ENCODE measurements at places on chromosomes 11 and 22.

- no peak for DNase-seq
Observed at GRCh38 chr11:133175103-133175502, 357.2 kb downstream of the OPCML start.

GRCh38 chr11:111440416-111441205, 61.5 kb upstream of the POU2AF1 start:
- DNase-seq, result no peak

- DNase-seq, result no peak
Observed at GRCh38 chr11:59193587-59194130, 19.1 kb downstream of the MPEG1 start.

GRCh38 chr22:38868886-38869381, 3.1 kb downstream of the CBX6 start:
- peak; percentile 25 for DNase-seq

DNA sequence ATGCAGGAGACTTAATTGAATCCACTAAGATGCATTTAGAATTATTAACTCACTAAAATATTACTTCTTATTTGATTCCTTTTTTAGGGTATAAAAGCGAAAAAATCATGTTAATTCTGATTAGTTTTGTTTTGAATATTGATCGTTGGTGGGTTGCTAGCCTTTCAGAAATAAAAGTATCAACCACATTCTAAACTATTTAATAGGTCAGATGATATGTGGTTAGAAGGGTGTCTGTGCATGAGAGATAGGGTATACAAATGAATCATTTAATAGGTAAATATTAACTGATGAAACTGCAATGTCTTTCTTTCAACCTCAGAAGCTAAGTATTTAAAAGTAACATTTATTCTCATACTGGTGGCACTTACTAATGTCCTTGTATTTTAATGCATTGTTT, 515.1 kb downstream of the CNTN5 start:
- no peak for DNase-seq

DNA sequence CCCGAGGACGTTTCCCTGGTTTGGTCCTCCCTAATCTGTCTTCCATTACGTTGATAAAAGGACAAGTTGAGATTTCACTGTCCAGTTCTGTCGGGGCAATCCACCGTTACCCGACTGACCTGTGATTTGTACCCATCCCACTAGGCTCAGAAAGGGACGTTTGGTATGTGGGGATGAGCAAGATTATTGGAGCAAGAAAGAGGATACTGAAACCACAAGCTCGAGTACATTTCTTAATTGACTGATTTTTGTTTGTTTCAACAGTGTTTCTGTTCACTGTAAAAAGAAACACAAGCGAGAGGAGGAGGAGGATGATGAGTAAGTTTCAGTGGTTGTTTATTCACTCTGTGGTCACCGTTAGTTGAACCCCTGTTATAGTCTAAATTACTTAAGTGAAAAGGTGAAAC, 969 bp downstream of the CCDC117 start:
- no peak for DNase-seq

DNA sequence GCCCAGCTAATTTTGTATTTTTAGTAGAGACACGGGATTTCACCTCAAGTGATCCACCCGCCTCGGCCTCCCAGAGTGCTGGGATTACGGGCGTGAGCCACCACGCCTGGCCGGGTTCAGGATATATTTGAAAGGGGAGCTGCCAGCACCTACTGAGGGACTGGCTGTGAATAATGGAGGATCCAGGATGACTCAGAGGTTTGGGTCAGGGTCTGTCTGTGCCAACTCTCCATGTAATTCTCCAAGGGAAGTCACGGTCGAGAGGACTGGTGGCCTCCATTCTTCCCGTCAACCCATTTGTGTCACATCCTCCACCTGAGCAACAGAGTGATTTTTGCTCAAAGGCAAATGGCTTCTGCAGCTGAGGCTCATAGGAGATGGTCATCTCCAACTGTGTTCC, 3.6 kb upstream of the ARRB1 start:
- no peak for DNase-seq

DNA sequence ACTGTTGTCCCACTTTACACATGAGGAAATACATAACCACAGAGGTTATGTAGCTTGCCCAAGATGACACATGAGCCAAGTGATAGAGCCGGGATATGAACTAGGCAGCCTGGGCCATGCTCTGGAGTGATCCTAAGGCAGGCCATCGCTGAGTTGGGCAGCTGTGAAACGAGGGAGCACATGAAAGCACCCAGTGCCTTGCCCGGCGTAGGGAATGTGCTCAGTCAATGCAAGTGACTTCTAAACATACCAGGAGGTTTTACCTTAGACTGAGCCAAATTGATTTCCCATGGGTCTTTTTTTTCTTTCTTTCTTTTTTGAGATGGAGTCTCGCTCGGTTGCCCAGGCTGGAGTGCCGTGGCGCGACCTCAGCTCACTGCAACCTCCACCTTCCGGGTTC, 10.5 kb downstream of the GRIK4 start:
- DNase-seq, result no peak

GRCh38 chr11:73028611-73029010, 113.5 kb downstream of the FCHSD2 start:
- no peak for DNase-seq

GRCh38 chr11:121367001-121367843, 74.7 kb downstream of the SC5D start:
- no peak for DNase-seq

DNA sequence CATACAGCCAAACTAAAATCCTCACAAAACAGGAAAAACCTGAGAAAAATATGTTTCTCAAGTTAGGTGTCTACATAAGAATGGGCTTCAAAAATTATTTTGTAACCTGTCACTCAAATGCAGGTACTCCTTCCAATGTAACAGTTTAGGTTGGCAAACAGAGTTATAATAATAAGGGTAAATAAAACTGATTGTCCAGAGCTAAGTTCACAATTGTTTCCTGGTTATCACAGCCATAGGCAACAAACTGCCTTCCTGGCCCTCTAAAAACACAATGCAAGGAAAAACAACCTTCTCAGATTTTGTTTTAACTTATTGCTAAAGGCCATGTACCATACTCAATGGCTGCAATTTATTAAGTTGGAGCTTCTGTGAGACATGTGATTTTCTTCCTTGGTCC, 36.4 kb downstream of the SNX19 start:
- DNase-seq, result no peak

- peak; percentile 66 for DNase-seq
Observed at GRCh38 chr11:102347462-102348370, 702 bp downstream of the BIRC2 start.

DNA sequence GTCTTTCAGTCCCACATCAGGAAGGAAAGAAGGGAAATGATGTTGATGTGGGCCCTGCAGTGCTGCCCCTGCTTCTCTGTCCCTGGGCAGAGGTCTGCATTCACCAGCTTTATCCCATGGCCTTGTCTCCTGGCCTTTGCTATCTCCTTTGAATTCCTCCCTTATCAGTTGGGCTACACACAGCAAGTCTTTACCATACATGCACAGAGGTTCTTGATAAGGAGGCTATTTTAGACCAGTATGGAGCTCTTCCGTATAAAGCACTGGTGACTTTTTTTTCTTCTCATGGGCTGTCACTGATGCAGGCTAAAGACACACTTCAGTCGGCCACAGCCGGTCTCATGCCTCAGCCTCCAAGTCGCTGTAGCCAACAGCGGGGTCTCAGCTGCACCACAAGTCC, 20.2 kb downstream of the MYO18B start:
- DNase-seq, result no peak

- no peak for DNase-seq
Observed at GRCh38 chr11:116981266-116981885, 116.9 kb downstream of the SIK3 start.

DNA sequence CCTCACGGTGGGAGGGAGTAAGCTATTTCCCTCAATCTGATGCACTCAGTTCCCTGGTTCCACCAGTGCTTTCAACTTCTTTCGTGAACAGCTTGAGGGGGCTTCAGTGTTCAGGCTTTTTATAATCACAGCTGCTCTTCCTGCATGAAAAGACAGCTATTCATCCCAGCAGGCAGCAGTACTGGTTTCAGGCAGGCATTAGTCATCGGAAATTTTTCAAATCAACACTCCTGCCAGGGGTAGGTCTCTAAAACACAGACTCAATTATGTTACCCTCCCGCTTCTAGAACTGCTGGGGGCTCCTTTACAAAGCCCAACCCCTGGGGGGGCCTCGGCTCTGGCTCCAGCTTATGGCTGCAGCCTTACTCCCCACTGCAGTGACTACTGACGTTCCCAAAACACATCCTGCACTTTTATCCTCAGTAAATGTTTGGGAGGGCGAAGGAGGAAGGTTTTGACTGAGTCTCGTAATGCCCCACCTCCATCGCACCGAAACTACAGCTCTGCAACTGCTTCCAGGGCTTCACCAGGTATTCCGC, 5.8 kb downstream of the POLDIP3 start:
- no peak for DNase-seq

DNA sequence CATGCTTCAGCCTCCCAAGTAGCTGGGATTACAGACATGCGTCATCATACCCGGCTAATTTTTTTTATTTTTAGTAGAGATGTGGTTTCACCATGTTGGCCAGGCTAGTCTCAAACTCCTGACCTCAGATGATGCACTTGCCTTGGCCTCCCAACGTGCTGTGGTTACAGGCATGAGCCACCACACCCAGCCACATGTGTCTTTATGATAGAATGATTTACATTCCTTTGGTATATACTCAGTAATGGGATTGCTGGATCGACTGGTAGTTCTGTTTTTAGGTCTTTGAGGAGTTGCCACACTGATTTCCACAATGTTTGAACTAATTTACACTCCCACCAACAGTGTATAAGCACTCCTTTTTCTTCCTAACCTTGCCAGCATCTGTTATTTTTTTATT, 276.2 kb downstream of the METTL15 start:
- no peak for DNase-seq

DNA sequence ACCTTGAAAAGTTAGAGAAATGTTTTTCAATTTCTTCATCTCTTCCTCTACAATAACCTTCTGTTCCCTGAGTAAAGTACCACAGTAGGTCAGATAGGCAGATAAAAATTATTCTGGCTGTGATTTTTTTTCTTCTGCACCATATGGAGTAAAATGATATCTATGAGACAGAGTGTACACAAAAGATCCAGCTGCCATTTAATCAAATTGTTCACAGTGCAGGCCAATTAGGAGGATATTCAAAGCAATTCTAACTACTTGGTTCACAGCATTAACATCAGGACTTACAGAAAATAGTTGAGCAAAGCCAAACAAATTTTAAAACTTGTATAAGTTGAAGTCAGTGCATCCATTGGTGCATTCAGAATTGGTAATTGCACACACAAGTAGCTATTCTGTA, 147.9 kb upstream of the LUZP2 start:
- no peak for DNase-seq

- no peak for DNase-seq
Observed at GRCh38 chr11:86984701-86985100, 29.5 kb upstream of the FZD4 start.

GRCh38 chr11:64762277-64762673, 2.5 kb upstream of the PYGM start:
- DNase-seq, result no peak

GRCh38 chr11:125494974-125495725, 915 bp downstream of the FEZ1 start:
- DNase-seq, result no peak

GRCh38 chr11:65897020-65897471, 3.1 kb downstream of the FOSL1 start:
- DNase-seq, result no peak

DNA sequence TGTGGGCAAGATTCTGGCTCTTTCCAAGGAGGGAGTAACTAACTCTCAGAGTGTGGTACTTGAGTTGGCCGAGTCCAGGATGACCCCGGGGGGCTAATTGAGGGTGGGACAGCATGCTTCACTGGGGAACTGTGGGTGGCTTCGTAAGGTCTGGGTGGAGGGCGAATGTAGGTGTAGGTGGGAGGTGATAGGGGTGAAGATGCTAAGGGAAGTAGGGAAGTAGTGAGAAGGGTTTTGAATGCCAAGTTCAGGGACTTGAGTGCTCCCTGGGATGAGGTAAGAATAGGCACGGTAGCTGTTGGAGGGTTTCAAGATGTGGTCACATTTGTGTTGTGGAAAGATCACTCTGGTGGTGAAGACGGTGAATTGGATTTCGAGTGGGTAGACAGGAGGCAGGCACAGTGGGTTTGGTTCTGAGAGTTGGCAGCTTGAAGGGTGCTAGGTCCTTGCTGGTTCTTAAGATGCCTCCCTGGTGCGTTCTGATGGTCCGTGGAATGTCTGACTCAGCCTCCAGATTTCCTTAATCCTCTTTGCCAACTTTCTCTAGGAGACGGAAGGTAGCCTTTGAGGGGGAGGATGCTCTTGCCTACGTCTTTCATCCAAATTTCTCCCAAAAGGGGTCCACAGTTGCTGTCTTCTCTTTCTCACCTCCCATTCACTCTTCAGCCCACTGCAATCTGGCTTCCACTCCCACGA, 2.5 kb upstream of the DNAL4 start:
- DNase-seq, result no peak

- no peak for DNase-seq
Observed at GRCh38 chr11:2593393-2593950, 106.3 kb downstream of the KCNQ1OT1 start.

DNA sequence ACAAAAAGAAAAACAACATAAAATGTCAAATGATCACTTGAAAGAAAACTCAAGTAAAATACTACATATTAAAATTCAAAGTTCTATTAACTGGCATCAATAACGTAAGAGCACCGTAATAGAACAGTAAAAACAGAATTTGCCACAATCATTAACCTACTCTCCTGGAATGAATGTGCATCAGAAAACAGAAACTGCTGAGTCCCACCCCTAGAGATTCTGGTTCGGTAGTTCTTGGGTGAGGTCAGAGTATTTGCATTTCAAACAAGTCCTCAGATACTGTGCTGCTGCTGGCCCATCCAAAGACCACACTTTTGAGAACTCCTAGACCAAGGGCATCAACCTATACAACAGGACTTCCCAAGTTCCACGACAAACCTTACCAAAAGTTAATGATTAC, 23.5 kb downstream of the PITPNB start:
- DNase-seq, result no peak

- DNase-seq, result peak; percentile 95
Observed at GRCh38 chr11:64095273-64095817, 59.6 kb downstream of the FLRT1 start.

GRCh38 chr11:68138237-68138636, 17.0 kb upstream of the CHKA start:
- DNase-seq, result no peak

DNA sequence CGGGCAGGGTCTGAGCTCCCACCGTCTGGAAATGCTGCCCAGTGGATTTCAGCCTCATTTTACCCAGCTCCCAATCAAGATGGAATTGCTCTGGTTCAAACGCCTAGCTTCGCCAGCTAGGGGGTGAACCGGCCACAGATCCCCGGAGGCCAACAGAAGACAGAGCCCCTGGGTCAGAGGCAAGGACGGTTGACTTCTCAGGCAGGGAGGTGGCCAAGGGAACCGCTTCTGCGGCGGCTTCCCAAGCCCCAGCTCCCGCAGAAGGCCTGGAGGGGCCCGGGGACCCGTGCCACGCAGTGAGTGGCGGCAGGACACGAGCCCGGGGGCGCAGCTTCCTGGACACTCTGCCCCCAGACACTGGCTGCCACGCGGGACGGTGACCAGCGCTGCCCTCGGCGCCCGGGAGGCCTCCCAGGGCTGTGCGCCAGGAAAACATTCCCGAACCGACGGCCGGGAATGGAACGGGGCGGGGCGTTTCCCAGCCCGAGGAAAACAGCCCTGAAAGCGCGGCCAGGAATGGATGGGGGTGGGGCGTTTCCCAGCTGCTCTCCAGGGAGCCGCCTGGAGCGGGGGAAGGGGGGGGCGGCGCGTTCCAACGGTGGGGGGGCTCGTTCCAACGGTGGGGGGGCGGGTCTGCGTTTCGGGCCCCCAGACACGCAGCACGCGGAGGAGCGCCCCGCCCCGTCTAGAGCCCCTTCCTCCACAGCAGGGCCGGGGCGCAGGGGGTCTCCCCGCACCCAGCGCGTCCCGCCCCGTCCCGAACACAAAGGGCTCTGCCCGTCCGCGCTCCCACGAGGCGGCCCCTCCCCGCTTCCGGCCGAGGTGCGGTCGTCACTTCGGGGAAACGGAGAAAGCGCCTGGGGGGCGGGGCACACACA, 13.5 kb upstream of the B4GALNT4 start:
- DNase-seq, result no peak
